ENCODE measurements at places on chromosomes 3 and 15.

GRCh38 chr3:4972652-4973643, 6.3 kb upstream of the BHLHE40 start:
- no peak for DNase-seq

GRCh38 chr15:26852980-26853379, 13.9 kb upstream of the GABRA5 start:
- DNase-seq = no peak

DNA sequence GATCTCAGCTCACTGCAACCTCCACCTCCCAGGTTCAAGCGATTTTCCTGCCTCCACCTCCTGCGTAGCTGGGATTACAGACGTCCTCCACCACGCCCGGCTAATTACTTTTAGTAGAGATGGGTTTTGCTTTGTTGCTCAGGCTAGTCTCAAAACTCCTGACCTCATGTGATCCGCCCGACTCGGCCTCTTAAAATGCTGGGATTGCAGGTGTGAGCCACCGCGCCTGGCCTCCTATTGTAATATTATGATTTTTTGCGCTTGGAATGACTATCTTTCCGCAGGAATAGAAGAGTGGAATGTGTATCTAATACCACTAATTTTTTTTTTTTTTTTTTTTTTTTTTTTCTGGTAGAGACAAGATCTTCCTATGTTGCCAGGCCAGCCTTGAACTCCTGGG, 1.8 kb downstream of the ARL8B start:
- DNase-seq = no peak

GRCh38 chr3:23659840-23660430, 145.8 kb upstream of the UBE2E1 start:
- DNase-seq = no peak

GRCh38 chr15:48413304-48413703, 82.1 kb downstream of the DUT start:
- DNase-seq = no peak

- no peak for DNase-seq
Measured at GRCh38 chr3:83873550-83873949, 1085.2 kb upstream of the CADM2 start.
